ENCODE measurements at places on chromosomes 7 and 10.

DNA sequence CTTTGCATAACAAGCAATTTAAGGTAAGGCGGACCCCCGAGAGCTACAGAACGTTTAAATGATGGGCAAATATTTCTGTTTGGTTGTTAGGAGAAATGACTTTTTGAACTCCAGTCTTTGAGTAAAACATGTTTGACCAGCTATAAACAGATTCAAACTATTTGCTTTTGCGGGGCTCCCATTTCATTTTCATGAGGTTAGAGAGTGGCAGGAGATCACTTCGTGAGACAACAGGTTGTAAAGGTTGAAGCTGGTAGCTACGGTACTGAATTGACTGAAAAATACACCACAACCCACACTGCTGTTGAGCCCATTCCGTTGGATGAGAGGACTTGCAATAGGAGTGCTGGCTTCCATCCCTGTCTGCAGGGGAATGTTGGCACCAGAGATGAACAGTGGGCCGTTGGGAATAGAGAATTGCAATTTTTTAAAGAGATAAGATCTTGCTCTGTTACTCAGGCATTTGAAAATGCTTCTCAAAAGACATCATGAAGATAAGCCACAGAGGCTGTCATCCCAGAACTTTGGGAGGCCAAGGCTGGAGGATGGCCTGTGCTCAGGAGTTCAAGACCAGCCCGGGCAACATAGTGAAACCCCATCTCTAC lies 65.7 kb upstream of the CARD11 start:
- no peak for DNase-seq

DNA sequence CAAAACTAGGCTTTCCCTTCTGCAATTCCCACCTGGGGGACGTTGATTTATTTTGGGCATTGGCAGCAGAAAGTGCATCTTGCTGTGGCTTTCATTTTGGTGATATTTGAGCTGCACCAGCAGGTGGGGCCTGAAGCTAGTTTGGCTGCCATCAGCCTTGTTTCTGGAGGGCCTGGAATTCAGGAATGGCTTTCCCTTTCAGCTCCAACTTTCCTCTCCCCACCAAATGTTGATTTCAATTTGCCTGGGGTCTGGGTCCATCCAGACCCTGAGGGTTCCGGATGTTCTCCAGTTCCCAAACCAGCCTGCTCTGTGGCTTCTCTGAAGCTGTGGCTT lies 640.4 kb downstream of the TYW1 start:
- DNase-seq: no peak

- DNase-seq: no peak
These were observed 90.5 kb upstream of the PDGFA start for GRCh38 chr7:610141-610530.

DNA sequence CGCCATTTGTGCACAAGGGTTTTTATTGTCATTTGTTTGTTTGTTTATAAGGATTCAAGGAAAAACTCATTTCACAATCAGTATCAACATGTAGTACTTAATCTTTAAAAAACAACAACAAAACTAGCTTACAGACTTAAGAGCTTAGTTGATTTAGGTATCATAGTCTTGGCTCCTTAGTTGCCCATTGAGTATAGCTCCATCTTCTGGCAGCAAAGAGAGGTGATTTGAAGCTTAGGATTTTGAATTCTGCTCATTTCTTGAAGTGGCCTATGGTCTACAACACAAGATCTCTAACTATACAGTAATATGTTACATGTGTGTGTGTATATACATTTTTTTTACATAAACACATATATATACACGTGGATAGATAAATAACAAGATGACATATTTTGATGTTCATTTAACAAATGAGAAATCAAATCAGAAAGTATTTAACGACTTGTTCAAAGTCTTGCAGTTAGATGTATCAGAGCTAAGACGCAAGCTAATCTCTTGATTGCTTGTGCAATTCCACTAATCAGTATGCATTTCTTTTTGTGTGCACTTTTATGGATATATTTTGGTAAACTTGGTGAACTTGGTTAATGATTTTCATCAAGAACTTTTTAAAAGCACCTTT lies 307.3 kb downstream of the CAMK1D start:
- peak; percentile 75 for DNase-seq

DNA sequence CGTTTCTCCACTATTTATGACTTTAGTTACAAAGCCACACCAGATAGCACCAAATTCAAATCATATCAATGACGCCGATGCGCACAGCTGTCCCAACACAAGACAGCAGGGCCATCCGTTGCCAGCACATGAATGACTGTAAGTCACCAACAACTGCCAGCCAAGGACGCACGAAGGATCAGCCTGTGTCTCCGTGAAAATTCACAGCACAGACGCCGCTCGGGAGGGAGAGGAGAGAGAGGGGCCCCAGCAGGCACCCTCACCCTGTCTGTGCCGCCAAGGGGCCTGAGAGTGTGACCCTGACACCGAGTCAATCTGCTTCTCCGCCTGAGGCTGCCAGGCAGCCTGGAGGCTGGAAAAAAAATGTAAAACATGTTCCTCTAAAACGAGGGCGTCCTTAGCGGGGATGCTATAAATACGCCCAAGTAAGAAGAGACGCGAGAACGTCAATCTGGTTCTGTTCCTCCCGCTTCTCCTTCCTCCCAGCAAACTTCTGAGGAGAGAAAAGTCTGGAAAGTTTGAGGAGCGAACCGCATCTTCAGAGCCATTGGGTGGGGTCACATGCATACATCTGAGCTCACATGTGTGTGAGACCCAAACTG lies 111.2 kb downstream of the PTPRN2 start:
- DNase-seq: no peak

GRCh38 chr7:5497295-5498103 lies 73.9 kb upstream of the TNRC18 start:
- no peak for DNase-seq

GRCh38 chr7:39757604-39758003 lies 134.2 kb downstream of the RALA start:
- no peak for DNase-seq

GRCh38 chr10:6020826-6021225 lies 41.3 kb downstream of the IL2RA start:
- DNase-seq: peak; percentile 75

DNA sequence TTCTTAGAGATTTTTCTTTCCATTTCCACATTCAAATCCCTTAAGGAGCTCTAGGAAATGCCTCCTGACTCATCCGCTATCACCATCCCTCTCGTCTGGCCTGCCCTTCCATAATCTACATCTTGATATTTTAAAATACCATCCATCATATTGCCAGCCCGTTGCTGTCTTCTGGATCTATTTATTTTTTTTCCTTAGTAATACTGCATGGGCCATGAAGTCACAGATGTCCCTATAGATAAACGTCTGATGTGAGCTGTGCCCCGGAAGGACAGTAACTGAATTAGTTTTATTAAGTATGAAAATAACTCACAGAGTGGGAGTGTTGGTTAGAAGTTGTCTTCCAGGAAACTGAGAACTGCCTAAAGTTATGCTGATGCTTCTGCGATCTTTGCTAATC lies 76.2 kb downstream of the KLF6 start:
- DNase-seq: no peak

DNA sequence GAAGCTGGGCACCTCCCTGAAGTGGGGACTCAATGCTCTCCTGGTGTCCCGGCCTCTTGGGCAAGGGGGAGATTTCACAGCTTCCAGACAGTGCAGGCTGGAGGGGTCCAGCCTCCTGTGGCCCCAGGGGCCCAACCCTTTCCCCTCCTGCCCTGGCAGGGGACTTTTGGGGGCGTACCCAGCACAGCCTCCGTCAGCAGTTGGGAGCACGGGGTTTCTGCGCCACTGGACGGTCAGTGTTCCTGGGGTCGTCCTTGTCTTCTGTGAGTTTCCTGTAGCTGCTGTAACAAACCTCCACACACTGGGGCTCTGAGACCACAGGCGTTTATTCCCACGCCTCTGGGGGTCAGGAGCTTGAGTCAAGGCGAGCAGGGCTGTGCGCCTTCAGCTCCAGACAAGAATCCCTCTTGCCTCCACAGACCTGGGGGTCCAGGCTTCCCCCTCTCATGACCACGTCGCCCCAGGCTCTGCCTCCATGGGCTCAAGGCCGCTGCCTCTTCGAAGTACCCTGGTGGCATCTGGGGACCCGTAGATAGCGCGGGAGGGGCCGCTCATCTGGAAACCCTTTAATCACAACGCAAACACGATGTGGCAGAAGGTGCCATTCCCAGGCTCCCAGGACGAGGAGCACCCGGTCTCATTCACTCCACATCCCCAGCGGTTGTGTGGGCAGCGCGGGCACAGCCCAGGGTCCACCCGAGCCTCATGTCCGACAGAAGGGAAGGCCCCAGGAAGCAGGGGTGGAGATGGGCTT lies 14.0 kb downstream of the PWWP2B start:
- no peak for DNase-seq

DNA sequence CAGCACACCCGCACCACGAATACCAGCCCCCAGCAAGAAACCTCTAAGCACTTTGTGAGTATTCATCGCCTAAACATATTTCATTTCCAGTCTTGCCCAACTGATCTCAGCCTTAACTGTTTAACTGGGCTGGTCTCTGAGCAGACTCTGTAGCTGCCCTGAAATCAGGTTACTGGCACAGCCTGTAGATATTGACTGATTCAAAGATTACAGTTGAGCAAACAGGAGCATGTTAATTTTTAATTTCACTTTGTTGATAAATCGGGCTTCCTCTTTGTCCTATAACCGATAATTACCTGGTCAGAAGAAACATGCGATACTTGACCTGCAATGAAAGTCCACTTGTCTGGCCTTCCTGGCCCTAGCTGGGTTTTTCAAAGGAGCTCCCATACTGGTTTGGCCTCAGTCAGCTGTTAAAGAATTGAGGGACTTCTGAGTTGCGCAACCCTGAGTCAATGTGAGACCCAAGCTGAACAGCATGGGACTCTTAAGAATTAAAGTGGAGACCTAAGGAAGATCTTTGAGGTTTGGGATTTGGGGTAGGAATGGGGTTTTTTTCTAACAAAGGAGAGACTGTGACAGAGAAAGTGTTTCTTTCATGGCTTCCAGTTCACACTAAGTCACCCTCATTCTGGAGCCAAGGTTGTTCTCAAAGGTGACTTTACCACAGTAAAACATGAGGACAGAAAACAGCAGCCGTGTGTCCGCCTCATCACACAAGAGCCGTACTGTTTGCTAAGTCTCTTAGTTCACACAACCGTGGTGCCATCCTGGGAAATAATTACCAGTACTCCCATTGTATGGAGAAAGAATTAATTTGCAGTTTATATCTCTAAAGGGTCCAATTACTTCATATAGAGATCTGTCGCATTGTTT lies 75.9 kb downstream of the PPP1R3C start:
- DNase-seq: peak; percentile 40

DNA sequence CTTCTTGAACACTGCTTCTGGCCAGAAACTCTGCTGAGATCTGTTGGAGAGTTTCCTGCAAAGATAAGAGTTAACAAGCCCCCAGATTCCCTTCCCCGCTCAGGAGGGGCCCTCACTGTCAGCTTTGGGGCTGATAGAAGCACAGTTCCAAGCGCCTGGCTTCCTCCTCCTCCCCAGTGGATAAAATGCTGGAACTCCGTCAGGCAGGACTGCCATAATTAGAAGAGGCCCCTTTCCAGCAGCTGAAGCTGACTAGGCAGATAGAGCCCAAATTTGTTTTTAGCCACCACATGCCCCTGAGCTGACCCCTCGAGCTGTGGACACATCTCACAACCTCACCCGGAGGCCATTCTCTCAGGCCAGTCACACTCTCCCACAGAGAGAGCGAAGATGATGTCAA lies 89.4 kb downstream of the TBXAS1 start:
- DNase-seq: no peak

- peak; percentile 80 for DNase-seq
These were observed 11.4 kb upstream of the FAS start for GRCh38 chr10:88979153-88979562.

DNA sequence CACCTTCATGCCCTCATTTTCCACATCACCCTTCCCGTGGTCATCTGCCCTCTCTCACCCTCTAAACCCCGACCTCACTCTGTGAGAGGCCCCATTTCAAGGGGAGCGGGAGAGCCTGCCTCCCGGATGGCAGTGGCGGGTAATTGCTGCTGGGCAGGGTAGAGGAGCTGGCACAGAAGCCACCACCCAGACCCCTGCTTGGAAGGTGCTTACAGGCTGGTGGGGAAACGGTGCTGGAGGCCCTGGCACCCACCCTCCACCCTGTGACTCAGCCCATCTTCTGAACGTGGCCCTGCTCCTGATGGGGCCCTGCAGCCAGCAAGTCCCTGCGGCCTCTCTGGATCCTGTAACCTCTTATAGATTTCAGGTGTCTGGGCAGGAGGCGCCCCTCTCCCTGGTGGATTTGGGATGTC lies 10.6 kb upstream of the PWWP2B start:
- no peak for DNase-seq

- DNase-seq: peak; percentile 15
These were observed 42.8 kb downstream of the FBXL13 start for GRCh38 chr7:103031781-103032180.

- DNase-seq: no peak
These were observed 64.1 kb downstream of the XPNPEP1 start for GRCh38 chr10:109859221-109859620.

GRCh38 chr7:88040694-88041093 lies 106.6 kb downstream of the ADAM22 start:
- DNase-seq: peak; percentile 47
